Left ventricle myocardium inferior (tissue), 1 donor: ENCODE measurements at places on chromosomes 3 and 15.

- no peaks in the 10 kb centered on the region for H3K27me3 ChIP-seq
- peaks cover 30% of the 10 kb centered on the region for H3K4me1 ChIP-seq
- peak; percentile 59 for DNase-seq
- H3K36me3 ChIP-seq, result no peaks in the 10 kb centered on the region
These were observed 54.7 kb downstream of the LRRC28 start for GRCh38 chr15:99305761-99306505.

- H3K4me3 ChIP-seq, result peak overlapping the region; percentile 20
- peak overlapping the region; percentile 93 for H3K27ac ChIP-seq
- no peak for DNase-seq
- H3K27me3 ChIP-seq, result no peaks in the 10 kb centered on the region
These were observed 32.1 kb downstream of the SCAP start for GRCh38 chr3:47443611-47443995.

- peaks cover 12% of the 10 kb centered on the region for H3K4me1 ChIP-seq
- peaks cover 9% of the 10 kb centered on the region for H3K27me3 ChIP-seq
- H3K27ac ChIP-seq, result no peak overlapping the region
- no peak overlapping the region for H3K4me3 ChIP-seq
These were observed 12.7 kb upstream of the MINDY4B start for GRCh38 chr3:150917951-150918350.

DNA sequence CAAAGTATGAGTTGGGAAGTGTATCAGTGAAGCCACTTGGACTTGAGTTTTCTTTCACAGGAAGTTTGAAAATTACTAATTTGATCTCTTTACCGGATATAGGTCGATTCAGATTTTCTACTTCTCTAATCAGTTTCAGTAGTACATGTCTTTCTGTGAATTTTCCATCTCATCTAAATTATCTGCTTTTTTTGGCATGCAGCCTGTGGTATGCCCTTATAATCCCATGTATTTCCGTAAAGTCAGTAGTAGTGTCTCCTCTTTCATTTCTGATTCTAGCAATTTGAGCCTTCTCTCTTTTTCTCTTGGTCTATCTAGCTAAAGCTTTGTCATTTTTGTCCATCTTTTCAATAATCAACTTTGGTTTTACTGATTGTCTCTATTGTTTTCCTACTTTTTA is 168.4 kb upstream of the UBE2E1 start:
- H3K4me1 ChIP-seq, result no peaks in the 10 kb centered on the region
- H3K36me3 ChIP-seq, result no peaks in the 10 kb centered on the region
- DNase-seq, result no peak

DNA sequence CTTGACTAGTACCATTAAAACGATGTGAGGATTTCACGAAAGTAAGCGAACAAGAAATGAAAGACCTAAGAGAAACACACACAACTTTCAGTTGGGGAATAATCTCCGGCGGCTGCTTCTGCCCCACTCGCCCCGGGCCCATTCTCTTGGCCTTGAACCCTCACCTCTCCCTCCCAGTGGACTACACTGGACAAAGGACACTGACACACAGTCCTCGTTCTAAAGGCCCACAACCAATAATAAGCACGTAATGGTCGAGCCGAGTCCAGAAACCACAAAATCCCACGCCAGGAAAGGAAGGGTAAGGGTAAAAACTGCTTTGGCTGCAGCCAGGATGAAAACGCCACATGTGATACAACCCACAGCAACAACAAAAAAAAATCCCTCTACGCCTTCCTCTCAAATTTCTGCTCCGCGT is 469 bp downstream of the ZNF770 start:
- H3K4me1 ChIP-seq, result peaks cover 53% of the 10 kb centered on the region
- DNase-seq, result no peak
- H3K4me3 ChIP-seq, result peak overlapping the region; percentile 79
- no peaks in the 10 kb centered on the region for H3K27me3 ChIP-seq

DNA sequence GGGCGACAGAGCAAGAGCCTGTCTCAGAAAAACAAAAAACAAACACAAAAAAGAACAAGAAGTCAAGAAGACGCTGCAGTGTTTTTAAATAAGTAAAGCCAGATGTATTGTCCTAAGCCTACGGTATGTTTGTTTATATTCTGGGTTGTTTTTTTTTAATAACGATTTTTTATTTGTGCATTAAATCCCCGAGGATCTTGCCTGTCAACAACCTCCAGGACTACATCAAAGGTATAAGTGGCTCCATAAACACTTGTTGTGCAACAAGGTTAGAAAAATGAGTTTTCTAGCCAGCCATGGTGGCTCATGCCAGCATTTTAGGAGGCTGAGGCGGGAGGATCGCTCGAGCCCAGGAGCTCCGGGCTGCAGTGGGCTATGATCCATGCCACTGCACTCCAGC is 26.1 kb downstream of the ITGB5 start:
- H3K36me3 ChIP-seq, result peaks cover 6% of the 10 kb centered on the region
- no peak for DNase-seq
- no peaks in the 10 kb centered on the region for H3K27me3 ChIP-seq
- H3K4me1 ChIP-seq, result peaks cover 54% of the 10 kb centered on the region
- no peak overlapping the region for H3K4me3 ChIP-seq

DNA sequence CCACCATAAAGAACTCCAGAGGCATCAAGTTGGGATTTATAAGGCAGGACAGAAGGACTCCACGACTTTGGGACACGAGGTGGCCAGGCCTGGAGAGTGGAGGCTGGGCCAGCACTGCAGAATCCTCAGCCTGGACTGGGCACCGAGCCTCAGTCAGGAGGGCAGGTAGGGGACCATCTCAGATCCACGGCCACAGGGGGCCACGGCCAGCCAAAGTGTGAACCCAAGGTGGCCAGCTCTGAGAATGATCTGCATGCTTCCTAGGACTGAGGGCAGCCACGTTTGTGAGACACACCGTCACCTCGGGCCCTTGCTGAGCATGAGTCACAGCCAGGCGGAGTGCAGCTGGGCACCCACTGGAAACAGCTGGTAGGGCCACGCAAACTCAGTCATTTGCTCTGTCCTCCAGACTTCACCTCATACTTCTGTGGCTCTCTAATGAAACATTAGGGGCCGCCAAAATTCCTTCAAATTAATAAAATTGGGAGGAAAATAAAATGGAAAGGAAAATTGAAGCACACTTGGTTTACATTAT is 65.8 kb downstream of the CTNNB1 start:
- H3K27ac ChIP-seq, result no peak overlapping the region
- peaks cover 8% of the 10 kb centered on the region for H3K4me1 ChIP-seq
- no peaks in the 10 kb centered on the region for H3K27me3 ChIP-seq
- H3K36me3 ChIP-seq, result no peaks in the 10 kb centered on the region

- no peak overlapping the region for H3K27ac ChIP-seq
- H3K4me3 ChIP-seq, result no peak overlapping the region
- peaks cover 14% of the 10 kb centered on the region for H3K36me3 ChIP-seq
- H3K4me1 ChIP-seq, result peaks cover 12% of the 10 kb centered on the region
- no peaks in the 10 kb centered on the region for H3K27me3 ChIP-seq
- no peak for DNase-seq
These were observed 13.1 kb downstream of the PARL start for GRCh38 chr3:183871541-183871940.

DNA sequence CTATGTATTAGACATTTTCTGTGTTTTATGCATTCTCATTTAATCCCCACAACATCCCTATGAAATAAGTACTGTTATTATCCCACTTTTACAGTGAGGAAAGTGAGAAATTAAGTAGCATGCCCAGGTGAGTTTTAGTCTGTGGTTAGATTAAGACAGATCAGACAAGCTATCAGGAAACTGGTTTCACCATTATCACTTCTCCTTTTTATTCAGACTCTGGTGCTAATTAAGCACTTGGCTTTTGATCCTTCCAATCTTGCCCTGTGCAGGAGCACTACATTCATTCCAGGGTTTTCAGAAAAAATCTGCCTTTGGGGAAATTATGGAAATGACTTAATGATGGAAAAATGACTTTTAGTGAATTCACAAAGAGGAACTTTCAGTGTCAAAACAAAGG is 115.2 kb downstream of the TMEM108 start:
- no peaks in the 10 kb centered on the region for H3K36me3 ChIP-seq
- no peak overlapping the region for H3K27ac ChIP-seq
- no peaks in the 10 kb centered on the region for H3K4me1 ChIP-seq

- DNase-seq, result no peak
- no peak overlapping the region for H3K27ac ChIP-seq
- H3K36me3 ChIP-seq, result no peaks in the 10 kb centered on the region
- no peaks in the 10 kb centered on the region for H3K4me1 ChIP-seq
- H3K4me3 ChIP-seq, result no peak overlapping the region
These were observed 28.8 kb upstream of the PLSCR2 start for GRCh38 chr3:146498002-146498736.

DNA sequence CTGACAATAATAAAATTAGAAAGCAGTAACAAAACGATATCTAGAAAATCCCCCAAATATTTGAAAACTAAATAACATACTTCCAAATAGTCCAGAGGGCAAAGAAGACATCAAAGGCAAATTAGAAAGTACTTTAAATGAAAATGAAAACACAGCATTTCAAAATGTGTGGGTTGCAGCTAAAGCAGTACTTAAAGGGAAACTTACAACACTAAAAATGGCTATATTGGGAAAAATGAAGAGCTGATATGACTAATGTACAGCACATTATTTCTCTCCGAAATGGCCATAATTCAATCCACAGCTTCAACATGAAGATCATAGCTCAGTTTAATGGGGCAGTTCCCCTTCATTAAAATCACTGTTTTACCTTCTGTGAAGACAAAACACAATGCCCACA is 71.9 kb downstream of the FBXL22 start:
- no peak for DNase-seq
- H3K36me3 ChIP-seq, result peaks cover 89% of the 10 kb centered on the region
- H3K4me1 ChIP-seq, result no peaks in the 10 kb centered on the region
- no peak overlapping the region for H3K27ac ChIP-seq

DNA sequence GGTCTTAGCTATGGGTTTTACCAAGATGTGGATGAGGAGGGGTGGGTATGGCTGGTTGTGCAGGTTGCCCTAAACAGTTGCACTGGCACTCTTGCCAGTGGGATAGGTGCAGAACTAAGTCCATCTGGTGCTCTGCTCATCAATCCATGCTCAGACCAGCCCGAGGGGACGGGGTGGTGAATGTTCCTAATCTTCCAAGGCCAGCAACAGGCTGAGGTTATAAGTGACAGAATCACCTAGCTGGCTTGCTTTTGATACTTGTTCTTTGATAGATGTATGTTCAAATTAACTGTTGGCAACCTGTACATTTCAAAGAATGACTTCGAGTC is 53.5 kb upstream of the CCR2 start:
- H3K4me3 ChIP-seq, result no peak overlapping the region
- H3K4me1 ChIP-seq, result no peaks in the 10 kb centered on the region
- DNase-seq, result no peak

DNA sequence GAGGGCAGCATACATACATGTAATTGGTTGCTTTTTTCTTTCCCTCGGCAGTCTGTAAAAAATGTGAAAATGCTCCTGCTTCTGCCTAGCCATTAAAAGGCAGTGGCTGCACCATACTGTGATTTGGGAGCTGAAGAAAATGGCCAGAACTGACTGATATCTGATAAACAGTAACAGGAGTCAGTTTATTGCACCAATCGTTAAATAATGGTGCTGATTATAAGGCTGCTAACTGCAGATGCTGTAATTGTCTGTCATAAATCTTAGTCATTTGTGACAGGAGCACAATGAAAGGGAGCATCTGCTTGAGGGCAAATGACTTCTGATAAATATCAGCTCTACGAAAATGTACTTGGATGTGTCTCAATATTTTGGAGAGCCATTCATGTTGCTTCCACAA is 263.1 kb upstream of the DNAJC19 start:
- H3K36me3 ChIP-seq, result no peaks in the 10 kb centered on the region
- H3K27me3 ChIP-seq, result no peaks in the 10 kb centered on the region
- H3K4me1 ChIP-seq, result no peaks in the 10 kb centered on the region
- no peak overlapping the region for H3K4me3 ChIP-seq

DNA sequence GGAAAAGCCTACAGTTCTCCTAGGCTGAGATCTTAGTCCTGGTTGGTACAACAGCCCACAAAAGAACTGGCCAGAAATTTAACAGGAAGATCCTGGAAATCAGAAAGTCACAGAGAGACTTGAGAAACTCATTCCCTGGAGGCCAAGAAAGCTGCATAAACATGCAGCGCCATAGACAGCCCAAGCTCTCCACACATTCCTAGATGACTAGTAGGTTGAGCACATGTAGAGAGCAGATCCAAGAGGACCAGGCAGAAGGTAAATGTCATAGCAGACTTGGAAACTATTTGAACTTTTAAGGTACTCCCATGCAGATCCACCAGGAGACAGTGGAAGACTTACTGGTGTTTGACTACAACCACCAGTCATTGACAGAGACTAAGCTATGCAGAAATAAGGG is 18.4 kb downstream of the KBTBD12 start:
- H3K4me3 ChIP-seq, result no peak overlapping the region
- peaks cover 21% of the 10 kb centered on the region for H3K36me3 ChIP-seq
- H3K4me1 ChIP-seq, result no peaks in the 10 kb centered on the region
- no peak overlapping the region for H3K27ac ChIP-seq

DNA sequence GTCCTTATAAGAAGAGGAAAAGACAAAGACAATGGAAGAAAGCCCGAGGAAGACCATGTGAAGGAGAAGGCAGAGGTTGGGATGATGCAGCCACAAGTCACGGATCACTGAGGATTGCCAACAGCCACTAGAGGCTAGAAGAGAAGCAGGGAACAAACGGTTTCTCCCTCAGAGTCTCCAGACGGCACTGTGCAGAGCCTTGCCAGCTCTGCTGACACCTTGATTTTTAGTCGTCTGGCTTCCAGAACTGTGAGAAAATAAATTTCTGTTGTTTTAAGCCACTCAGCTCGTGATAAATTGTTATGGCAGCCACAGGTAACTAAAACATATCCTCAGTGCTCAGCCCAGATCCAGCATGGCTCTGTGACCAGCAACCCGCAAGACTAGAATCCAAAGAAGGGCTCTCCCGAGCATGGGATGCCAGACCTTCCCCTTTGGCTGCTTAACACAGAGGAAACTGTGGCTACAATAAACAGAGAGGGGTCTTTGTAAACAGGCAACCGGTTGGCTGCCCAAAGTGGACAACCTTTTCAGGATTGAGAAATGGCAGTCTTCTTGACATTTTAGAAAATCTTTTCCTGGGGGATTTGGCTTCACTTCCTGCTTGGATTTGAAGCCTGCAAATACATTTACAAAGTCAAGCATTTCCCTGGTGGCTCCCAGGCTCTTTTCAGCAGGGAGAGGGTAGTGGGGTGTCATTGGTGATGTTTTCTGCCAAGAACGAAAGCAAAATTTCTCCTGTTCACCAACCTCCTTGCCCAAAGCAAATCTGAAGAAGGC is 88.7 kb upstream of the ADPGK start:
- H3K27ac ChIP-seq, result no peak overlapping the region
- H3K4me3 ChIP-seq, result no peak overlapping the region
- H3K36me3 ChIP-seq, result no peaks in the 10 kb centered on the region
- DNase-seq, result no peak
- peaks cover 19% of the 10 kb centered on the region for H3K27me3 ChIP-seq

- peaks cover 17% of the 10 kb centered on the region for H3K4me1 ChIP-seq
- no peak overlapping the region for H3K27ac ChIP-seq
- H3K27me3 ChIP-seq, result no peaks in the 10 kb centered on the region
- no peak for DNase-seq
These were observed 76.4 kb downstream of the DHX36 start for GRCh38 chr3:154247806-154248415.

- peaks cover 46% of the 10 kb centered on the region for H3K4me1 ChIP-seq
- peak overlapping the region; percentile 23 for H3K27ac ChIP-seq
- H3K4me3 ChIP-seq, result no peak overlapping the region
- no peak for DNase-seq
- H3K36me3 ChIP-seq, result peaks cover 27% of the 10 kb centered on the region
These were observed 30.5 kb upstream of the ICE2 start for GRCh38 chr15:60509470-60509869.

GRCh38 chr3:87145553-87145952 is 81.6 kb upstream of the CHMP2B start:
- no peaks in the 10 kb centered on the region for H3K27me3 ChIP-seq
- no peaks in the 10 kb centered on the region for H3K36me3 ChIP-seq
- DNase-seq, result no peak
- H3K27ac ChIP-seq, result no peak overlapping the region
